ENCODE measurements at places on chromosomes 7 and 10. TPM values are rescaled to one million over a fixed set of nuclear protein-coding genes. Genes with fewer than 3 reads are reported as not detected.
A peak's percentile ranks its signal among the peaks of the same experiment; 100 is the strongest.

Gene OR2A12
- total RNA-seq: not detected

Gene ANKRD2
- total RNA-seq: not detected

Gene TLX1
- not detected for total RNA-seq

Gene PLEKHS1
- not detected for total RNA-seq

Gene NPTX2
- 99.9 TPM for total RNA-seq

Gene RBP4
- total RNA-seq: 23.3 TPM

DNA sequence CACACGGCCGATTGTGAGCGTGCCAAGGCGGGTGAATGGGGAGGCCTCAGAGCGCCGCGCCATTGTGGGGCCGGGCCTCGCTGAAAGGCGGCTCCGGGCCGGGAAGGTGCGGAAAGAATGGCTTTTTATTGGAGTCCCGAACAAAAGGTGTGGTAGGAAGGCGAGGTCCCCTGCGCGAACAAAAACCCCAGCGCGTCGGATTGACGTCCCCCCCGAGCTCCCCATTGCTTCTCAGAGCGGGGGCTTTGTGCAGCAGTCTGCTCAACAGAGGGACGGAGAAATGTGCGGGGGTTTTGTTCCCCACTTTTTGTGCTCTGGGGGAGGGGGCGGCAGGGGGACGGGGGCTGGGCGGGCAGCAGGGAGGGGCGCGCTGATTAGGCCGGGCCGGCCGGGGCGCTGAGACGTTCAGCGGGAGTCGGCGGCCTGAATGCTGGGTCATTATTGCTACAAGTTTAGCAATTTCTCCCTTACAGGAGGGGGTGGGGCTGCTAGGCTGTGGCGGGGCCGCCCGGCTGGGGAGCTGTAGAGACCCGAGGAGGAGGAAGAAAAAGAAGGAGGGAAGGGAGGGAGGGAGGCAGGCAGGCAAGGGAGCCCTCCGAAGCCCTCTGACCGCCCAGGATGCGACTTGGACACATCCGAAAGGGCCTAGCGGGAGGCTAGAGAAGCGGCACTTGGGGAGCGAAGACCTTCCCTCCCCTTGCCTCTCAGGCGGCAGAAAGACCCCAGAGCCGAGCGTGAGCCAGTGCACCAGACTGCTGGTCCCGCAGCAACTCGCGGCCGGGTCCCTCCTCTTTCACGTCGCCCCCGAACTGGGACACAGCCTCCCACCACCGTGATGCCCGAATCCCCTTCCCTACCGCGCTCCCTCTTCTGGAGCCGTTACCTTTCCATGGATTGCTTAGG lies 4.6 kb downstream of the NKX2-3 start:
- no peaks in the 10 kb centered on the region for H3K36me3 ChIP-seq
- peaks cover 5% of the 10 kb centered on the region for H3K4me1 ChIP-seq
- peak overlapping the region; percentile 64 for H3K4me3 ChIP-seq
- peaks cover 17% of the 10 kb centered on the region for H3K27me3 ChIP-seq
- no peak overlapping the region for H3K27ac ChIP-seq

GRCh38 chr10:101136007-101136707 lies 5.1 kb downstream of the TLX1 start:
- no peaks in the 10 kb centered on the region for H3K36me3 ChIP-seq
- peaks cover 26% of the 10 kb centered on the region for H3K27me3 ChIP-seq
- H3K4me1 ChIP-seq: peaks cover 36% of the 10 kb centered on the region
- H3K4me3 ChIP-seq: no peak overlapping the region
- H3K27ac ChIP-seq: no peak overlapping the region

- H3K36me3 ChIP-seq: no peaks in the 10 kb centered on the region
- DNase-seq: no peak
- H3K27ac ChIP-seq: no peak overlapping the region
Measured at GRCh38 chr10:131533846-131534526, 222.5 kb upstream of the TCERG1L start.

- H3K4me1 ChIP-seq: peaks cover 25% of the 10 kb centered on the region
- no peaks in the 10 kb centered on the region for H3K36me3 ChIP-seq
- peak overlapping the region; percentile 69 for H3K27ac ChIP-seq
- no peaks in the 10 kb centered on the region for H3K27me3 ChIP-seq
- peak overlapping the region; percentile 71 for H3K4me3 ChIP-seq
Measured at GRCh38 chr7:74606101-74606908, 51.2 kb upstream of the GTF2I start.

DNA sequence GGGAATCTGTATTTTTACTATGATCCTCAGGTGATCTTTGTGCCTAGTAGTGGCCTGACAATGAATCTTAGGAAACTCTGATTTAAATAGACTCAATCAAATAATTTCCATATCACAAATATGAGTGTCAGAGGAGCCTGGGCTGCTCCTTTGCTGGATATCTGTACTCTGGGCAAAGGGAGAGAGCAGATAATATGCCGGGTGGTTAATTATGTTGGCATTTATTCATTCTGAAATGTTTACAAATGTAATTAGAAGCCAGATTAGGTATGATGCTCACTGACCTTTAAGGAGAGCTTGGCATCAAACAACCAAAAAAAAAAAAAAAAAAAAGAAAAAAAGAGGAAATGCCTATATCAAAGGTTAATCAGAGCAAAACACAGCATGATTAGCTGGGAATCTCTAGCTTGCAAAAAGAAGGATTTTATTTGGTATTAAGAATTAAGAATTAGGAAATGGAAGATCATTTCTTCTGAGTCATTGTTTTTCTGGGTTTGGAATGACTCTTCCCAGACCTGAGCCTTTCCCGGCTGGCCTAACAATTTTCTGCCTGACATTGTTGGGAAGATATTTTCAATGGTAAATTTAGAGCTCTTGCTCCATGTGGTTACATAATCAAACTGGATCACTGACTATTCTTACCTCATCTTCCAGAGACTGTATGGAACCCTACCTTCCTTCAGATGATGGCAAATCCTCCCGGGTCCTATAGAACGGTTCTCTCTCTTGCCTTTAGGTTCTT lies 365.3 kb downstream of the REEP3 start:
- no peak overlapping the region for H3K4me3 ChIP-seq
- DNase-seq: no peak
- no peak overlapping the region for H3K27ac ChIP-seq
- H3K27me3 ChIP-seq: no peaks in the 10 kb centered on the region

- no peak for DNase-seq
- peaks cover 24% of the 10 kb centered on the region for H3K36me3 ChIP-seq
- no peak overlapping the region for H3K4me3 ChIP-seq
- no peaks in the 10 kb centered on the region for H3K27me3 ChIP-seq
- H3K4me1 ChIP-seq: no peaks in the 10 kb centered on the region
Measured at GRCh38 chr7:130037703-130038102, 13.5 kb downstream of the ZC3HC1 start.

- H3K27me3 ChIP-seq: no peaks in the 10 kb centered on the region
- H3K4me1 ChIP-seq: no peaks in the 10 kb centered on the region
- H3K4me3 ChIP-seq: no peak overlapping the region
- H3K27ac ChIP-seq: no peak overlapping the region
- no peaks in the 10 kb centered on the region for H3K36me3 ChIP-seq
Measured at GRCh38 chr10:80544316-80544953, 6.7 kb downstream of the SH2D4B start.

DNA sequence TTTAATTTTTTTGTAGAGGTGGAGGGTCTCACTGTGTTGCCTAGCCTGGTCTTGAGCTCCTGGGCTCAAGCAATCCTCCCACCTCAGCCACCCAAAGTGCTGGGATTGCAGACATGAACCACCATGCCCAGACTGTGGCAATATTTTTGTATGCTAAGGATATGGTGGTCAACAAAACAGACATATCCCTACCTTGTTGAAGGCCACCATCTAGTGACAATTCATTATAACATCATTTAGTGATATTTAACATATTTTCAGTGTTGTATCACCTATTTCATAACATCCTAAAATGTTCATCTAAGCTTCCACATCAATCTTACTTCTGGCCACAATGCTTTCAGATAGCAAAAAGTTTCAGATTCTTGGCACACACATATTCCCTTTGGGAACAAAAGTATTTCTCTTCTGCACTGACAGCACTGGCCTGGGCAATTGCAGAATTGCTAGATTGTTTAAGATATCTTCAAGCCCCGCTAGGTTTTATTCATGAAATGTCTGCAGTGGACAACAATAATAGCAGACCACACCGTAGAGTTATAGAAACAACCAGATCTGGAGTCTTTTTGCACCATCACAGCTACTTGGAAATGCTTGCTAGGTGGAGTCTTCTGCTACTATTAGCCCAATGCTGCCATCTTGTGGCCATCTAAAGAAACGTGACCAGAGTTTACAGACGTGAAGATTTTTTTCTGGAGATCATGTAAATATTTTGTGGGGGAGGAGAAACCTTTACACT lies 58.4 kb downstream of the DNAJC12 start:
- H3K4me1 ChIP-seq: no peaks in the 10 kb centered on the region
- H3K27me3 ChIP-seq: no peaks in the 10 kb centered on the region
- H3K4me3 ChIP-seq: peak overlapping the region; percentile 50
- no peaks in the 10 kb centered on the region for H3K36me3 ChIP-seq
- DNase-seq: peak; percentile 24

GRCh38 chr10:15201589-15202300 lies 33.3 kb upstream of the NMT2 start:
- H3K4me3 ChIP-seq: no peak overlapping the region
- DNase-seq: no peak
- H3K27me3 ChIP-seq: no peaks in the 10 kb centered on the region
- no peak overlapping the region for H3K27ac ChIP-seq
- no peaks in the 10 kb centered on the region for H3K36me3 ChIP-seq
- H3K4me1 ChIP-seq: no peaks in the 10 kb centered on the region

DNA sequence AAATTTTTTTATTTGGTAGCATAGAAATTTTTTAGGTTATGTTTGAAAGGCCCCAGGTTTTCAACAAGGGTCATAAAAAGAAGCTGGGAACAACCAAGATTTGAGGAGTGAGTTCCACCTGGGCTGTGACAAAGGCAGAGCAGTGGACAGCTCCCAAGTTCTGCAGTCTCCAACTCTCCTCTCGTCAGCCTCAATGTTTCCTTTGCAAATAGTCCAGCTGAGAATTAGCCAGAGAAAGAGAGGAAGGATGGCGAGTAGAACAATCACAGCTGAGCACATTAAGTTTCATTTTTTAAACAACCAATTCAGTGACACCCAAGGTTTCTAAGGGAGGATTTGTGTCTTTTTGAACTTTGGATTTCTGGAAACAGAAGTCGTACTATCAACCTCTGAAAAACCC lies 143.2 kb downstream of the NRCAM start:
- H3K36me3 ChIP-seq: no peaks in the 10 kb centered on the region
- no peaks in the 10 kb centered on the region for H3K4me1 ChIP-seq
- H3K4me3 ChIP-seq: no peak overlapping the region
- no peak for DNase-seq

DNA sequence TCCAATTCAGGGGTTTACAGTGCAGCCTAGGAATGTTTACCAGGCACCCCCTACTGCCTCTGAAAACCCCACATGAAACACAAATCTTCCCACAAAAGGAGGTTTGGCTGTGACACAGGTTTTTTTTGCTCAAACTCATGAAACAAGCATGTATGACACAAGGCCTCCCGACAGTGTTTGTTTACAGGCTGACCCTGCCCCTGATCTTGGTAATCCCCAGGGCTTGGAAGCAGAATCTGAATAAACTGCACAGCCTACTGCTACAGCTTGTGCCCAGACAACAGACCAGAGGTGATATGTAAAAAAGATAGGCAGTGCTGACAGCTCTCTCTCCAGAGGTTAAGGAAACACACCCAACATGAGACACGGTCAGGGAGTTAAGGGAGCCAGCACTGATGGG lies 184.2 kb downstream of the KMT2E start:
- H3K36me3 ChIP-seq: no peaks in the 10 kb centered on the region
- no peak overlapping the region for H3K27ac ChIP-seq
- peaks cover 17% of the 10 kb centered on the region for H3K4me1 ChIP-seq
- no peak for DNase-seq
- no peaks in the 10 kb centered on the region for H3K27me3 ChIP-seq

Measured in thoracic aorta (tissue), 2 donors.